ENCODE measurements at places on chromosomes 3 and 15.

GRCh38 chr15:91171334-91171733, 71.3 kb downstream of the SV2B start:
- no peak for DNase-seq
- H3K36me3 ChIP-seq = no peaks in the 10 kb centered on the region
- H3K27me3 ChIP-seq = peaks cover 5% of the 10 kb centered on the region
- H3K27ac ChIP-seq = no peak overlapping the region
- no peak overlapping the region for H3K4me3 ChIP-seq

DNA sequence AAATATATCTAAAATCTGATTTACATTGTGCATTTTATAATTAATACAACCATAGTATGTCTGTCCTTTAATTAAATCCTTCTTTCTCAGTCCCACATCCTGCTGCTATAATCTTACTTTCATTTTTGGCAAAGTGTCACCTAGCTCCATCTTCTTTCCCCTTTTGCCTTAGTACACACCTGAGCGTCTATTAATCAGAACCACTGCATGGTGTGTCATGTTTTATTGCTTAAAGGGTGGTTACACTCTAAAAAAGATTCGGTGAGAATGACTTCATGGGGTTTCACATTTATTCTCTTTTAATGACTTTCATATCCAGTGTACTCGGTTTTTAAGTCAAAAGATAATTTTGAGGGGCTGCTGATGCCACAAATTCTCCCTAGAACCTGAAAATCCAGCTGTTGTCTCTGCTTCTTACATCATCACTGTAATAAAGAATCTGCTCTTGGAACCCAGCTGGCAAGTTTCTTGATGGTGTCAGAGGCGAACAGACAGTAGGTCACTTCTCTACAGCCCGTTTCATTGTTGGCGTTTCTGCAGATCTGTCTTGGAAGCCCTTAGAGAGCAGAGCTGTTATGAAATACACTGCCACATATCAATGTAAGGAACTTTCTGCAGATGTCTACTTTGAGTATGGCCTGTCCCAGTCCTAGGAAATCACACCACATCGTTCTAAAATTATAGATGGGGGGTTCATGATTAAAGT, 99.7 kb downstream of the TIGIT start:
- H3K4me1 ChIP-seq = peaks cover 20% of the 10 kb centered on the region
- no peaks in the 10 kb centered on the region for H3K36me3 ChIP-seq
- no peaks in the 10 kb centered on the region for H3K27me3 ChIP-seq
- no peak overlapping the region for H3K4me3 ChIP-seq
- DNase-seq = no peak

DNA sequence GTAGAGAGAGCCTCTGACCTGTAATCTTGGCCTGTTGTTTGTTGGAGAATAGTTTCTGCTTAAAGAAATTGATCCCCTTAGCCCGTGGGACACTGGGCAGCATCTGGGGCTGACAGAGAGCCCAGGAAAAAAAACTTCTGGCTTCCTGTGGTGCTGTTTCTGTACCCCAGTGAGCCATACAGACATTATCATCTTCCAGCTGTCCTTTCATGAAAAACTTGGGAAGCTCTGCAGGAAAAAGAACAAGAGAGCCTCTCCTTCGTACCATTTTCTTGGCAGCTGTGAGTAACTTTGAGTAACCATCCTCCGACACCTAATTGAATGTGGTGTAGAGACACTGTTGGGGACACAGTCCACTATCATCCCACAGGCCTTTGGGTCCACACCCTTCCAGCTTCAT, 333.0 kb downstream of the SHQ1 start:
- H3K27ac ChIP-seq = no peak overlapping the region
- no peak overlapping the region for H3K4me3 ChIP-seq
- no peaks in the 10 kb centered on the region for H3K36me3 ChIP-seq
- H3K27me3 ChIP-seq = no peaks in the 10 kb centered on the region

GRCh38 chr3:157807280-157807679, 298.9 kb downstream of the SHOX2 start:
- H3K27ac ChIP-seq = no peak overlapping the region
- no peaks in the 10 kb centered on the region for H3K36me3 ChIP-seq
- no peak overlapping the region for H3K4me3 ChIP-seq

- H3K4me3 ChIP-seq = no peak overlapping the region
- H3K36me3 ChIP-seq = no peaks in the 10 kb centered on the region
- peaks cover 8% of the 10 kb centered on the region for H3K4me1 ChIP-seq
- H3K27me3 ChIP-seq = no peaks in the 10 kb centered on the region
- no peak overlapping the region for H3K27ac ChIP-seq
Measured at GRCh38 chr3:177721864-177722785, 524.8 kb upstream of the TBL1XR1 start.

DNA sequence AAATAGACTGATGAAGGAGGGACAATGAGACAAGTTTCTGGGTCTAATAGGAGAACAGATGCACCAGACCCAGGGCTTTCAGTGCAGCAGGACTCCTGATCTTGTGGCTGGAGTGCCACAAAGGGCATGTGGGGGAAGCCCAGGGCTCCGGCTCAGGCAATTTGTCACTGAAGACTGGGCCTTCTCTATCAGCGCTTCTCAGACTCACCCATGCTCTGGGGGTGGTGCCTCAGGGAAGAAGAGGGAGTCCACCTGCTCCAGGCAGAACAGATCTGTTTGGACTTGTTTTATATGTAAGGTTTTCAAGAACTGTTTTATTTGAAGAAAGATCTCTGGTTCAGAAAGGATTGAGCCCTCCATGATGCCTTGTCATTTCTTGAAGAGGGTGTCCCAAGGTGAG, 112.4 kb upstream of the TLE3 start:
- H3K4me1 ChIP-seq = no peaks in the 10 kb centered on the region
- no peak for DNase-seq
- H3K27ac ChIP-seq = no peak overlapping the region
- H3K4me3 ChIP-seq = no peak overlapping the region
- no peaks in the 10 kb centered on the region for H3K36me3 ChIP-seq

- H3K27ac ChIP-seq = no peak overlapping the region
- no peak for DNase-seq
- no peaks in the 10 kb centered on the region for H3K27me3 ChIP-seq
- no peaks in the 10 kb centered on the region for H3K4me1 ChIP-seq
Measured at GRCh38 chr3:81545572-81545971, 215.9 kb downstream of the GBE1 start.

Data from activated CD4-positive, alpha-beta memory T cell treated with anti-CD3 and anti-CD28 coated beads, Interleukin-2, amount 10 ng/mL, durations not matched to agents 7 days and 5 days (primary cell).